ENCODE measurements at places on chromosomes 1 and 21. TPM values are rescaled to one million over a fixed set of nuclear protein-coding genes. Genes with fewer than 3 reads are reported as not detected.

- no peaks in the 10 kb centered on the region for H3K4me1 ChIP-seq
- no peak overlapping the region for H3K27ac ChIP-seq
- DNase-seq = peak; percentile 50
- no peaks in the 10 kb centered on the region for H3K27me3 ChIP-seq
- H3K36me3 ChIP-seq = no peaks in the 10 kb centered on the region
Measured at GRCh38 chr1:210400043-210400840, 71.5 kb downstream of the HHAT start.

DNA sequence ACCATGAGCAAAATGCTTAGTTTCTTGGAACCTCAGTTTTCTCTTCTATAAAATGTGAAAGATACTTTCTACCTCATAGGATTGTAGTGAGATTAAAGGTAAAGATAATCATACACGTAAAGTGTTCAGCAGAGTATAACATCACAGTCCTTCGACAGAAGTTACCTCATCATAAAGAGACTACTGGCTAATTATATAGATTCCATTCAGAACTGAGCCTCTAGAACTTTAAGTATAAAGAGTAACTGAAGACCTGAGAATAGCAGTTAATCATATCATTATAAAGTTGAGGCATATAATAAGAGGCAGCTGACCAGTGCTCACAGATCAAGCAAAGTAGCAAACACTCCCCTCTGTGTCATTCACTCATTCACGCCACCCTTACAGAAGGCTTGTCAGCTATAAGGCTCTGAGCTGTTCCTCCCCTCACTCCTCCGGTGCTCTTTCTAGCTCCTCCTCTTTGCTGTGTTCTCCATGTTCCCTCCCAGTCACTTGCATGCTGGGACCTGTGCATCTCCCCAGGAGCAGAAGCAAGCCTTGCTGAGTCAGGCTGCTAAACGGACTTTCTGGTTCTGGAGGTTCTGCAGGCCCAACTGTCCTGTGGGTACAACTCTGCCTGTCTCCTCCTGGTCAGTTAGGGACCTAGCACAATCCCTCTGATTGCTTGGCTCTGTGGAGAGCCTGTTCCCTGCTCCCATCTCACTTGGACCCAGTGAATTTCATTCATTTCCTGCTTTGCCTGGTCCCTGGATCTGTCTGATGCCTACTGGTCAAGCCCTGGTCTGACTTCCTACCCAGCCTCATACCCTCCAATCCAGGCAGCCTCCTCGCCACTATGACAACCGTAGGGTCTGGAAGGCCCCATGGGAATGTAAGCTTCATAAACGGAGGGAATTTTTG, 28.3 kb upstream of the LY9 start:
- no peak for DNase-seq
- H3K36me3 ChIP-seq = no peaks in the 10 kb centered on the region
- no peaks in the 10 kb centered on the region for H3K27me3 ChIP-seq
- H3K4me1 ChIP-seq = no peaks in the 10 kb centered on the region

- no peak overlapping the region for H3K4me3 ChIP-seq
- no peaks in the 10 kb centered on the region for H3K4me1 ChIP-seq
- DNase-seq = no peak
- H3K27me3 ChIP-seq = no peaks in the 10 kb centered on the region
- no peak overlapping the region for H3K27ac ChIP-seq
- H3K36me3 ChIP-seq = no peaks in the 10 kb centered on the region
Measured at GRCh38 chr1:160671603-160672517, 25.0 kb upstream of the SLAMF1 start.

GRCh38 chr1:109025694-109026093, 16.2 kb downstream of the WDR47 start:
- no peak overlapping the region for H3K4me3 ChIP-seq
- H3K4me1 ChIP-seq = no peaks in the 10 kb centered on the region
- no peaks in the 10 kb centered on the region for H3K27me3 ChIP-seq
- no peak for DNase-seq
- no peaks in the 10 kb centered on the region for H3K36me3 ChIP-seq
- H3K27ac ChIP-seq = no peak overlapping the region

GRCh38 chr1:45621501-45621836, 2.4 kb downstream of the CCDC17 start:
- H3K27ac ChIP-seq = no peak overlapping the region
- peaks cover 51% of the 10 kb centered on the region for H3K36me3 ChIP-seq

- DNase-seq = peak; percentile 44
- no peak overlapping the region for H3K4me3 ChIP-seq
- peaks cover 3% of the 10 kb centered on the region for H3K4me1 ChIP-seq
- H3K27me3 ChIP-seq = no peaks in the 10 kb centered on the region
- H3K27ac ChIP-seq = no peak overlapping the region
Measured at GRCh38 chr1:175520186-175520585, 223.2 kb downstream of the TNR start.

DNA sequence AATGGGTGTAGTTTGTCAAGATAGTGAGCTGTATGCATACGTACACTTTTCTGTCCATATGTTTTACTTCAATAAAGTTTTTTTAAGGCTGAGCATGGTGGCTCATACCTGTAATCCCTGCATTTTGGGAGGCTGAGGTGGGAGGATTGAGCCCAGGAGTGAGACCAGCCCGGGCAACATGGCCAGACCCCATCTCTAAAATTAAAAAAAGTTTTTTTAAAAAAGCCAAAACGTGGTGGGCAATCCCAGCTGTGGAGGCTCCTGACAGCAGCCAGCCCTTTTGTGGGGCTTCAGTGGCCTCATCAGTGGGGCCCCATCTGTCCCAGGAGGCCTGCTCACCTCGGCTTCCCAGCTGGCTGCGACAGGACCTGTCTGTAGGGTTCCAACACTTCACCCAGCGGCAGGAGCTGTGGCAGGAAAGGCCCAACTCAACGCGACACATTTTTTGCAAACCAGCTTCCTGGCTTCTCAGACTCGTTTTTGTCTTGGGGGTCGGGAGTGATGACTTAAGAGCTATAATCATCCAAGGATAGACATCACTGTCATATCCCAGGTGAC, 56.9 kb upstream of the LBR start:
- H3K4me3 ChIP-seq = no peak overlapping the region
- no peaks in the 10 kb centered on the region for H3K36me3 ChIP-seq
- peak overlapping the region; percentile 16 for H3K27ac ChIP-seq
- H3K4me1 ChIP-seq = peaks cover 31% of the 10 kb centered on the region
- DNase-seq = no peak

DNA sequence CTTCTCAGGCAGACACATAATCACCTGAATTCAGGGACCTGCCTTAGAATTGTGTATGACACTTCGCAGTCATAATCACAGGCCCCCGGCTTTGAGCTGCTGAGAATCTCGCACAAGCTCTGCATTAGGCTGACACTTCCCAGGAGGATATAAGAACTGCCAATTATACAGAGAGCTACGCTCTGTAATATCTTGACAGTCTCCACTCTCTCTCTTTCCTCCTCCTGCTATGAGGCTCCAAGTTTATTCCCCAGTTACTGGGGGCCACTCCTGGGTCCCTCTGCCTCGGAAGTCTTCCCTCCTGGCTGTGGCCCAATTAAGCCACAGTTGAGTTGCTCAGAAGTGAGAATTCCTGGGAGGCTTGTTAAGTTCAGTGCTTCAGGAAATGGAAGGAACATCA, 42.7 kb downstream of the EBNA1BP2 start:
- H3K27ac ChIP-seq = no peak overlapping the region
- no peaks in the 10 kb centered on the region for H3K4me1 ChIP-seq
- no peak overlapping the region for H3K4me3 ChIP-seq
- peaks cover 2% of the 10 kb centered on the region for H3K27me3 ChIP-seq
- peak; percentile 2 for DNase-seq

DNA sequence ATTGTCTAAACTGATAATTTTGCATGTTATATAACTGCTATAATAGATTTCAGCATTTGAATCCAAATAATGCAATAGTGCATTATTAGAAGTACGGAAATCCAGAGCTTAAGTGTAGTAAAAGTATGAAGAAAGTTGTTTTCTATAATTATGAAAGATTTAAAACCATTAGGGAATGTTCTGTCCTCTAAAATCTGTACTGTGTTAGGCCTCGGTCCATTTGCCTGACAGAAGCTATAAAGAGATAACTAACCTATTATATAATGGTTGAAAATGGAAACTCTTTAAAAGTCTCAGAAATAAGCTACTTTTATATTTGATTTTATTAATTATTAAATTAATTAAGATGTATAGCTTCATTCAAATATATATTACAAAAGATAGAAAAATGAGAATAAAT, 16.2 kb upstream of the RGS2 start:
- DNase-seq = no peak
- H3K27me3 ChIP-seq = no peaks in the 10 kb centered on the region
- no peak overlapping the region for H3K27ac ChIP-seq
- H3K36me3 ChIP-seq = no peaks in the 10 kb centered on the region
- H3K4me1 ChIP-seq = no peaks in the 10 kb centered on the region

GRCh38 chr21:39842741-39843459, 24.3 kb upstream of the PCP4 start:
- peaks cover 2% of the 10 kb centered on the region for H3K4me1 ChIP-seq
- no peak for DNase-seq
- no peak overlapping the region for H3K4me3 ChIP-seq
- no peaks in the 10 kb centered on the region for H3K36me3 ChIP-seq
- H3K27me3 ChIP-seq = peaks cover 2% of the 10 kb centered on the region

GRCh38 chr1:228486596-228487335, 416 bp upstream of the RNF187 start:
- peaks cover 18% of the 10 kb centered on the region for H3K36me3 ChIP-seq
- H3K27ac ChIP-seq = peak overlapping the region; percentile 99
- H3K27me3 ChIP-seq = peaks cover 2% of the 10 kb centered on the region

DNA sequence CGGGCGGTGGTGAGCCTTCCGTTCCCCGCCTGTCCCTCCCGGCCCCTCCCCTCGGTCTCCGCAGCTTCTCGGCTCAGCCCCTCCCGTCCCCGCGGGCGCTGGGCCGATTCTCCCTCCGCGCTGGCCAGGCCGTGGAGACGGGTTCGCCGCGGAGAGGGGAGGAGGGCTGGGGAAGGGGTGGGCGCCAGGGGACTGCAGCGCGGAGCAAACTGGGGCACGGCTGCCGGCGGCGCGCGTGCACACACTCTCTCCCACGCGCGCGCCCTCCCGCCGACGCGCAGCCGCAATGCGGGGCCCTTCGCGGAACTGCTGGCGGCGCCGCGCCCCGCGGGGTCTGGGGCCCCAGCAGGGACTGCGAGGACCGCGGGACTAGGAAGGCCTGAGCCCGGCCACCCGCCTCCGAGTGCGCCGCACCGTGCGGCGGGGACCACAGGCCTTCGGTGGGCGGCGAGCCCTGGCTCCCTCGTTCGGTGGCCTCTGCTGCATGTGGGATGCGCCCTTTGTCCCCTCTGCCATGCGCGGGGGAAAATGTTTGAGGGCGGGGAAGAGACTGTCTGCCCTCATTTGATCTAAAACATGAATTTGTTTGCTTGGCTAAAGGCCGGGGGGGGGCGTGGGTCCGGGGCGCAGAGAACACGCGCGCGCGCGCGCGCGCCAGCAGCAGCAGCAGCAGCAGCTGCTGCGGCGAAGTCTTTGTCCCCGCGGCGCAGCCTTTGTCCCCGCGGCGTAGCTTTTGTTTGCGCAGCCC, 90.7 kb upstream of the VAMP3 start:
- peak; percentile 84 for DNase-seq
- peaks cover 28% of the 10 kb centered on the region for H3K4me1 ChIP-seq
- H3K36me3 ChIP-seq = no peaks in the 10 kb centered on the region
- peak overlapping the region; percentile 47 for H3K27ac ChIP-seq

- no peak overlapping the region for H3K4me3 ChIP-seq
- H3K36me3 ChIP-seq = no peaks in the 10 kb centered on the region
- H3K27ac ChIP-seq = no peak overlapping the region
- no peaks in the 10 kb centered on the region for H3K4me1 ChIP-seq
- DNase-seq = peak; percentile 36
- no peaks in the 10 kb centered on the region for H3K27me3 ChIP-seq
Measured at GRCh38 chr1:68953311-68953710, 456.4 kb upstream of the DEPDC1 start.

DNA sequence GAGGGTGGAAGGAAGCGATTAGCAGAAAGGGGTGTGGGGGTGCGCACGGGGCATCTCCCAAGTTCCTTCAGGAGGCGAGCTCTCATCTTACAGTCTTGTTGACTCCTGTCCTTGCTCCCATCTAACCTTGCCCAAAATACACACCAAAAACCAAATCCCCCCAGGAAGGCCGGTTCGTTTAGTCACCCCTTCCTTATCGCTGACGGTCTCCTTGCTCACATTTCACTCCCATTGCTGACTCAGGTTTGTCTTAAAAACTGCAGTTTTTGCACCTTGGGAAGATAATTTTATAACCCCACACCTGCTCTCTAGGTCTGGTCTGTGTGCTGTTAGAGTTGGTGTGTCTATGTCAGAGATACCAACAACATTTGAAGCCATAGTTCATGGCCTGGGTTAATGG, 68.1 kb upstream of the F3 start:
- DNase-seq = no peak
- no peaks in the 10 kb centered on the region for H3K36me3 ChIP-seq
- H3K27me3 ChIP-seq = no peaks in the 10 kb centered on the region
- H3K4me3 ChIP-seq = no peak overlapping the region
- peaks cover 2% of the 10 kb centered on the region for H3K4me1 ChIP-seq

DNA sequence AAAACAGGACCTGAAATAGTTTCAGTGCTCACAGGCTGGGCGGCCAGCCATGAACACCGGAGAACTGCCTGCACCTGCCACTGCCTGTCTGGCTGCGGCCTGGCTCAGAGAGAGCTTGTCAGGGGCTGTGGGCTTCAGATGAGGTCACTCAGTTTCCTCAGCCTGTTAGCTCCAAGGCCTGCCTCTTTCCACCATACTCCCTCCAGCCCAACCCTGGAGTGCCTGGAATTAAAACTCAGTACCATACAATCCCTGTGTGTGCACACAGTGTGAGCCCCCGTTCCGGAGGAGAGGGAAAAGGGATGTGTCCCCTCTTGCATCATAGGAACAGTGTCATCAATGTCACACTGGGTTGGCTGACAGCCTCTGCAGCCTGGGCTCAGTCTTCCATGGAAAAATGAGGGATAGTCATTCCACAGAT, 16.2 kb downstream of the CACNA1S start:
- H3K27ac ChIP-seq = peak overlapping the region; percentile 93
- H3K36me3 ChIP-seq = peaks cover 5% of the 10 kb centered on the region
- DNase-seq = peak; percentile 86
- no peaks in the 10 kb centered on the region for H3K27me3 ChIP-seq
- H3K4me1 ChIP-seq = peaks cover 78% of the 10 kb centered on the region

The AKR7A3 gene
- total RNA-seq = 1.3 TPM

The C1orf185 gene
- total RNA-seq = not detected

The GPR153 gene
- 9.8 TPM for total RNA-seq

The UBQLN4 gene
- total RNA-seq = 19.2 TPM

The NEXN gene
- 57.9 TPM for total RNA-seq

The DHDDS gene
- 21.8 TPM for total RNA-seq

The KIRREL1 gene
- 26.2 TPM for total RNA-seq

The AGMAT gene
- total RNA-seq = 4.3 TPM

The NOTCH2NLA gene
- total RNA-seq = 34.8 TPM

The PIGR gene
- total RNA-seq = under 0.01 TPM
